ENCODE measurements at places on chromosomes 12 and 14.
A peak's percentile ranks its signal among the peaks of the same experiment; 100 is the strongest.

- no peak for DNase-seq
Observed at GRCh38 chr14:104146651-104147345, 8.4 kb downstream of the KIF26A start.

DNA sequence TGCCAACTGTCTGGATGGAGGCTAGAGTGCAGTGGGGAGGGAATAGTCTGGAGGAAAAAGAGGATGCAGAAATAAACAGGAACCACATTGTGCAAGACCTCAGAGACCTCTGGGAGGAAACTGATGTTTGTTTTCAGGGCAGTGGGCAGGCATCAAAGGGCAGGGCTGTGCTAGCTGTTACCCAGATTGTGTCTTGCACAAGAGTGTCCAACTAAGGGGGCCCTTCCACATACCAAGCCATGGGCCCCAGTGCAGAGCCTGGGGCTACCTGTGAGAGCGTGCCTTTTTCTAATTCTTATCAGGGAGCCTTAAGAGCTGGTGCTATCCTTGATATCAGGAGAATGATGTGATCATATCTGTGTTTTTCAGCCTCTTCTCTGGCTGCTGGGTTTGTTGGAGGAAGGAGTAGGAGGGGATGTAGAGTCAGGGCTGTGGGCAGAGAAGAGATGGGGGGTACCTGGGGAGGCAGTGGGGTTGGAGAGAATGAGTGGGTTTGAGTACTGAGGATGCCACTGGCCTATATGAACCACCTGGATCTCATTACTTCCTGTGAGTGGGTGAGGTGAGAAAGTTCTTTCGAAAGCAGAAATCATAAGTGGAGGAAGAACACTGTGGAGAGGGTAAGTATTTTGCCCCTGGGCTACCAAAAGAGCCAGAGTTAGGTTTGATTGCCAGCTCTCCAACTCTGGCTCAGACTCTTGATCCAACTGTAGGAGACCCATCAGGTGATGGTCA lies 259.2 kb upstream of the CRY1 start:
- no peak for DNase-seq

DNA sequence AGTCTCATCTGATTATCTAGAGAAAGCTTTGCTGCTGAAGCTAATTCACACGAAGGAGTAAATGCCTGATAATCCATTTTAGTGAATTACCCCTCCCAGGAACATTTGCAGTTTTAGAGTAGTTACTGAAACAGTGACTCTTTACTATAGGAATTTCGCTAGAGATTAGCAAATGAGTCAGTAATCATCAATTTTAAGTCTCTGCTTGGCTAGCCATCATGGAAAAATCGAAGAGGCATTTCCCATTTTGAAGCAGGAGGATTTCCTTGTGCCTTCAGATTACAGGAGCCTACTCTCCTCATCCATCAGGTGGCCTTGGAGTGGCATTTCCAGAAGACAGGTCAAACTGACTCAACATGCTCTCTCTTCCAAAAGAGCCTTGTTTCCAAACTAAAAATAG lies 154.5 kb downstream of the EGLN3 start:
- DNase-seq: no peak

GRCh38 chr12:3129301-3130056 lies 52.3 kb downstream of the TSPAN9 start:
- no peak for DNase-seq

GRCh38 chr14:62694075-62694474 lies 351.2 kb downstream of the KCNH5 start:
- DNase-seq: no peak

DNA sequence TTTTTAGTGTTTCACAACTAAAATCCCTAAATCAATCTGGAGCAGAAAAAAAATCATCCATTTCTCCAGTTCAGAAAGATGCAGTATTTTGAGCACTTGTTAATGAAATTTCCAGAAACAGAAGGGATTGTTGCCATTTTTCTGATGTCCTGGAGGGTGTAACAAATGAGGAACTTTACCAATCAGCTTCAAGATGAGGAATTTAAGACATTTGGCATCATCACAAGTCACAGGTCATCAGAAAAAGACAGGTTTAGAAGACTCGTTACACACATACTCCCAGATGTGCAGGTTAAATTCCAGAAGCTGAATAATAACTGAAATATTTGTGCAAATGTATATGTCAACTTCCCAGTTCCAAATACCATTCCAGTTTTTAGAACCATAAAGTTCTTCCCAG lies 482 bp upstream of the PSMC1 start:
- DNase-seq: no peak

DNA sequence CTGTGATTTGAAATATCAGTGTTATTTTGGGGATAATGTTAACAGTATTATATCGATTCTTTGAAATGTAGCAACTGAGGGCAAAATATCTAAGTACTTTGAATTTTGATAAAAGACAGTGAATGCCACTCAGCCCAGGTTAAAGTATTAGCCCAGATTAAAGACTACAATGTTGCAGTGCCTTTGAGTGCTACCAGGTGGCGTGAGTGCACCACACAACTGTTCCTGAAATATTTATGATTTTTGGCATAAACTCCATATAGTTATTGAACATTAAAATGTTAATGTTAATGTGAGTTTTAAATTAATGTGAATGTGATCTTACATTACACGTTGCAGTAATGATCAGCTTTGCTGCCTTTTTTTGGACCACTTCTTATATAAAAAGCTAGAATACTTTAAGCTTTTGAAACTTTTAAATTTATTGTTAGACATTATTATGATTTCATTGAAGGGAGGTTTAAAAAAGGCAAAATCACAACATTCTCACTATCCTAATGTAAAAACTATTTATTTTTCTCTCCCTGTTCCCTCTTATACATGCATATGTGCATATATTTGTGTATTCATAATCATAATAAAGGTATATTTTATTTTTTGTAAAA lies 22.5 kb downstream of the MRPS35 start:
- peak; percentile 43 for DNase-seq

DNA sequence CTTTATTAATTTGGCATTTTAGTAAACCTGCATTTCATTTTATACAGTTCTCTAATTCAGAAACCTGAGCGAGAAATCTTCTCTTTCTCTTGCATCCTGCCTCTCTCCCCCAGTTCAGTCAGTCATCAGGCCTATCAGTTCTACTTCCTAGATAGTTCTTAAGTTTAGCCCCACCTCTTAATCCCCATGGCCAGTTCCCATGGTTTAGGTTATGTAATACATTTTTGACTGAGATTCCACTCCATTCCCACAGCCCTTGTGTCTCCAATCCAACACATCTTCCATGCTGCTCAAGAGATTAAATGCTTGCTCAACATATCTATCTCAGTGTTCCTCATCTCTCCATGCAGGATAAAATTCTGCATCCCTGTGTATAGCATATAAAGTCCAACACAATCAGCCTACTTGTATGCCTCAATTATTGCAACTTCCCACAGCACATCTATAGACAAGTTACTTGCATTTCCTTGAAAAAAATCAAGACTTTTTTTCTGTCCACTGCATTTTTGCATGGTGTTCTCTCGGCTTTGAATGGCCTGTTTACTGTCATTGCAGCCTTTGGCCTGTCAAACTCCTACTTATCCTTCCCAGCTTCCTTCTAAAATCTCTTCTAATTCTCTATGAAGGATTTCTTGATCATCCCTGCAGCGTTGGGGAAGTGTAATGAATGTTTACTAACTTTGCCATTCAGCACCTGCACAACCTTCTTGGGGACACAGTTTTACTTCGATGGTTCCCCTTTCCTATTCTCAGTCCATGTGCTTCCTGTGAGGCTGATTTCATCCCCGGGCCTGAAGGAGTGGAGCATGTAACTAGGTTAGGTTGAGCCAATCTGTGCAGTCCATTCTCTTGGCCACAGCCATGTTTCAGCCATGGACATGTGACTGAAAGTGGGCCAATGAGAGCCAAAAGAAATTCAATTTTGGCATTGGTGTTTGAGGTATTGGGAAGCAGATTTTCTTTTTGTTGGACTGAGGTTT lies 80.8 kb downstream of the DACT1 start:
- no peak for DNase-seq

DNA sequence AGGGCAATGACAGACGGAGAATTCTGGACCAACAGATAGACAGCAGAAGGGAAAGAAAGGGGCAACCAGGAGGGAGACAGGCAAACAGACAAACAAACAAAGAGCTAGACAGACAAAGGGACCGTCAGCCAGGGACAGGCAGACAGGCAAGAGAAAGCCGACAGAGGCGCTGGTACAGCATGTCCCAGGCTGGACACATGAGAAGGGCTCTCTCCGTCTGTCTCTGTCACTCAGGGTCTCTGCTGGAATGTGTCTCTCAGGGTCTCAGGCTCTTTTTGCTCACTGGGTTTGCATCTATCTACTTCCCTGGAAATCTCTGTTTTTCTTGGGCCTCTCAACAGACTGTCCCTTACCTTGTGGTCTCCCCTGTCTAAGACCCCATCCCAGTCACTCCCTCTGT lies 8.2 kb upstream of the SMUG1 start:
- DNase-seq: no peak

- no peak for DNase-seq
Observed at GRCh38 chr14:80216818-80217217, 5.5 kb upstream of the DIO2 start.

All from lung (tissue), 17 donors.